ENCODE measurements at places on chromosomes 12 and 14. TPM values are rescaled to one million over a fixed set of nuclear protein-coding genes. Genes with fewer than 3 reads are reported as not detected.

The FZD10 gene
- 0.04 TPM for total RNA-seq

The STX2 gene
- total RNA-seq = 19.6 TPM

The RNU4-1 gene
- total RNA-seq = under 0.01 TPM

The SRRM4 gene
- 0.04 TPM for total RNA-seq

The REC8 gene
- 0.14 TPM for total RNA-seq

The TMEM132C gene
- total RNA-seq = 0.06 TPM

GRCh38 chr12:2386566-2386965 is 333.8 kb downstream of the CACNA1C start:
- DNase-seq = no peak

DNA sequence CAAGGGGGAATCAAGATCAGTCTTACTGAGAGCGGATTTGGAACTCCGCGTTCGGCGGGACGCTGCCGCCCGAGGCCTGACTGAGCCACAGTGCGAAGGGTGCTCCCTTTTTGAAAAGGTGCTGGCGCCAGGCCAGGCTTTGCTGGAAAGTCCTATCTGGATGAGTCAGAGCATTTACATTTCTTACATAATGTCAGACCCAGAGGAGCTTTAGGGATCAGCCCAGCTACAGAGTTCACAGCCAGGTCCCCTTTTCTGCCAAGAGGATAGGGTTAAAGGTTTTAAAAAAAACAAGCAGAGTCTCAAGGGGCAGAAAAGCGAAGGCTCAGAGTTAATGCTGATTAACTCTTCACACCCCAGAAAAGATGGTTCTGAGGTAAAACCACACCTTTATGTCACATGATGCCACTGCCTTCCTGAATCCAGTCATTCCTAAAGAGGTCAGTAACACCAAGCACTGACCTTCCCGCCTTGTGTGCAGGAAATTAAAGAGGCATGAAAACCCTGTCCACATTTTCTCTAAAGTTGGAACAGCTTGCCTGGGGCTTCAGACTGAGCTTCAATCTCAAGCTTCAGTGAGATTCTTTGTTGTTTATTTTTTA is 11.7 kb upstream of the FBXL14 start:
- peak; percentile 90 for DNase-seq

DNA sequence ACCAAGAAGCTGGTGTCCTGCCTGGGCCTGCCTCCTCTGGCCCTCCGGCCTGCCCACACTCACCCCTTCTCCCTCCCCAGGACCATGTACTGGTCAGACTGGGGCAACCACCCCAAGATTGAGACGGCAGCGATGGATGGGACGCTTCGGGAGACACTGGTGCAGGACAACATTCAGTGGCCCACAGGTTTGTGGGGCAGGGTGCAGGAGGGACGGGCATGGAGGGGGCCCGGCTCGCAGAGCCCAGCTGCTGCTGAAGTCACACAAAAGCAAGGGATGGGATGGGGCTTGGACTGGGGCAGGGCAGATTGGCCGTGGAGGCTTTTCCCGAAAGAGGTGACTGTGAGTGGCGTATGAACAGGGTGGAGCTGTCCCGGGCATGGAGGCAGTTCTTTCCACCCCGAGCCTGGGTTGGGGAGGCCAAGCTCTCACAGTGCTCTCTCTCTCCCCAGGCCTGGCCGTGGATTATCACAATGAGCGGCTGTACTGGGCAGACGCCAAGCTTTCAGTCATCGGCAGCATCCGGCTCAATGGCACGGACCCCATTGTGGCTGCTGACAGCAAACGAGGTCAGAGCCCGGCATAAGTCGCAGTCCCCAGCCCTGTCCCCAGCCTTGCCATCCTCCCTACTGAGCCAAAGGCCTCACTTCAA is 7.8 kb upstream of the NXPH4 start:
- DNase-seq = no peak

- DNase-seq = no peak
These were observed 18.3 kb downstream of the LHX5 start for GRCh38 chr12:113453330-113453729.

DNA sequence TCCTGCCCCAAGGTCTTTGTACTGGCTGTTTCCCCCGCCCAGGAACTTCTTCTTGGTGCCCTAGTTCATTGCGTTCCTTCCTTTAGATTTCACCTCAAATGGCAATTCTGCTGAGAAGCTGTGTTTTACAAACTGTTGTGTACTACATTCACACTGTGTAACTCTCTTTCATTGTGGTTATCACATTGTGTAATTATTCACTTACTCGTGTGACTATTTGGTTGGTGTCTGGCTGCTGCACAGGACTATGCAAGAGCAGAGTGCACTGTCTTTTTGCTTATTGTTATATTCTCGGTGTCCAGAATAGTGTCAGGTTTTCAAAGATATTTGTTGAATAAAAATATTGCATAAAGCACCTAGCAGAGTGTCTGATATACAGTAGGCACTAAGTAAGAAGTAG is 177.2 kb upstream of the PRICKLE1 start:
- no peak for DNase-seq

GRCh38 chr12:28258998-28259397 is 68.7 kb downstream of the CCDC91 start:
- no peak for DNase-seq

DNA sequence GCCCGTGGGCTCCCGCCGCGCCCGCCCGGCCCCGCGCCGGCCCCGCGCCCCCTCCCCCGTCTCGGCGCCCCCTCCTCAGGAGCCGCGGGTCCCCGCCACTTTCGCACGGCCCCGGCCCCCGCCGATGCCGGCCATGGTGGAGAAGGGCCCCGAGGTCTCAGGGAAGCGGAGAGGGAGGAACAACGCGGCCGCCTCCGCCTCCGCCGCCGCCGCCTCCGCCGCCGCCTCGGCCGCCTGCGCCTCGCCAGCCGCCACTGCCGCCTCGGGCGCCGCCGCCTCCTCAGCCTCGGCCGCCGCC is 263 bp downstream of the RCOR1 start:
- no peak for DNase-seq

GRCh38 chr12:124506145-124506831 is 61.1 kb downstream of the NCOR2 start:
- peak; percentile 58 for DNase-seq

GRCh38 chr12:129964826-129965457 is 61.1 kb upstream of the TMEM132D start:
- no peak for DNase-seq

Data from H4 (cell line).